Amniotic stem cell (primary cell): ENCODE measurements at places on chromosomes 2 and 18.

DNA sequence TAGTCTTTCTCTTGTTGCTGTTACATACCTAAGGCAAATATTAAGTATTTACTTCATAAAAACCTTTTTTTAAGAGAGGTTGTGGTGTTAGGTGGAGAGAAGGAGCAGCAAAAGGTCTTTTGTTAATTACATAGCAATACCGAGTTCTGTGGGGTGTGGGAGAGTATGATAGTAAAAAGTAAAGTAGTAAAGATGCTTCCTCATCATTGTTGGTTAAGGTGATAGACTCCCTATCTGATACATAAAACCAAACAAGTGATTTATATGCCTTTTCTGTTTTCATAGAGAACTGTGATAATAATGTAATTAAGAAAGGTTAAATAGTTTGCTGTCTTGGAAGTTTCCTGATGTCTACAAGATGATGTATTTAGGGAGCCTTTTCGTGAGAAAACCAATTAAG is 75.4 kb downstream of the EML4 start:
- no peak for DNase-seq

- DNase-seq: no peak
Measured at GRCh38 chr2:85680707-85681371, 12.8 kb upstream of the SFTPB start.

- DNase-seq: no peak
Measured at GRCh38 chr2:85286918-85287317, 40.9 kb downstream of the TGOLN2 start.

- DNase-seq: no peak
Measured at GRCh38 chr2:2026851-2027250, 282.5 kb upstream of the PXDN start.

DNA sequence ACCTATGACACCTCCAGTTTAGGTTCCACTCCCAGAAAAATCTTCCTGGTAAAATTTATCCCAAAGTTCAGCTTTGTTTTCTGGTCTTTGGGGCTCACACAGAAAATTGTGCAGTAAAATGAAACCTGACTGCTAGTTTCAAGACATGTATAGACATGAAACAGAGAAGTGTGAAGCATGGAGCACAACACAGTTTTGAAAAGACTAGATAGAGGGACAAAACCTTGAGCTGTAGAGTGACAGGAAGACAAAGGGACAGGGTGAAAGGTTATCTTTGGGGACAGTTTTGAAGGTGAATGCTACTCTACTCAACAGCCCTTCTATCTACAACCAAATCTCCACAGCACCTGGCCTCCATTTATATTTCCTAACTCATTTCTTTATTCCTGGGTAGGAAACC is 352.6 kb downstream of the RBM43 start:
- DNase-seq: no peak

DNA sequence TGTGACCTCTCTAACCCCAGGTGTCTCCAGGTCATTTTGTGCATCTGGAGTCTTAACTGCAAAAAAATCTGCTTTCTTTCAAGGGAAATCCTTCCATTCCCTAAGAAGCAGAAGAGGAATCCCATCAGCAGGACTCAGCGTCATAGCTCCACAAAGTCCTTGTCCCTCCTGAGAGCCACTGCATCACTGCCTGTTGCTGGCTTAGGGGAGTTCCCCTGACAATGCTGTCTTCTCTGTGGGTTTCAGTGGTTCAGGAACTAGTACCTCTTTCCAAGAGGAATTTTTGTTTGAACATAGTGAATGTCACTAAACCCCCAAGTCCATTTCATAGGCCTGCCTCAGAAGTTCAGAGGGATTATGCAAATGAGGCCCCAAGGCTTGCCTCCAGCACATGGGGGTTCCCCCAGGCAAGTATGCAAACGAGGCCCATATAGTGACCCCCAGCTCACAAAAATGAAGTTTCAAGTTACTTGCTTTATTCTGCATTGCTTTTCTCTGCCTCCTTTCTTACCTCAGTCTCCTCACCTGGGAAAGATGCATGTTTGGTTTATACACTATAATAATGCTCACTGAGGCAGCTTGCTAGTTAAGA is 513.9 kb upstream of the MEX3C start:
- DNase-seq: no peak

- no peak for DNase-seq
Measured at GRCh38 chr2:192416060-192416459, 221.3 kb upstream of the TMEFF2 start.

GRCh38 chr2:95375532-95376150 is 26.9 kb upstream of the FAHD2A start:
- no peak for DNase-seq

DNA sequence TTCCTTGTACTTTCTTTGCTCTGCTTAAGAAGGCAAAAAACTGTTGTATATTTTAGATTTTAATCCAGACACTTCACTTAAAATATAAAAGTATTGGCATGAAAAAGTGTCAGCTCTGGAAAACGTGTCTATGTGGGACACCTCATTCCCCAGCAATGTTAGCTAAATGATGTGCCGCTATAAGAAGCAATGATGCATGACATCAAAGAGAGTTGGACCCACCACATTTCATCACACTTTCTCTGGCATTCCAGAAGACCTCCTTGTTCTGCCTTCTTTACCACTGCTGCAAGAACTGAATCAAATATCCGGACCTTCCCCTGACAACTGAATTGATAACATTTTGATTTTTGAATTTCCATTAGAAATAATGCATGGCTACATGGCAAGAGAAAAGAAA is 242.4 kb upstream of the TANK start:
- no peak for DNase-seq

GRCh38 chr18:34626404-34627136 is 83.5 kb upstream of the DTNA start:
- DNase-seq: no peak

GRCh38 chr2:238422285-238422684 is 4.4 kb upstream of the ASB1 start:
- no peak for DNase-seq
